ENCODE measurements at places on chromosomes 1 and 21.

DNA sequence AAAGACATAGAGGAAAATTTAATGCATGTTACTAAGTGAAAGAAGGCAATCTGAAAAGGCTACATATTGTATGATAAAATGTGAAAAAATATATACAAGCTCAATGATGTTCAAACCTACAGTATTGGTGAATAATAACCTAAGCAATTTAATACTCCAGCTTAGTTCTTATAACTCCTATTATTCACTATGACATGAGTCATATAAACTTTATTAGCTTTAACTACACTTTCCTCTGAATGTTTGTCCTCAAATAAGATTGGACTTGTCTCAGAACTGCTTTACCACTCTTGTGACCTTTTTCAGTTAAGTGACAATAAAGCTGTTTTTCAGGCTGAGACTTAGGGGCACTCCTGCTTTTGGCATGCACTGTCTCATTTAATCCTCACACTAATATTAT lies 50.9 kb downstream of the CNST start:
- DNase-seq, result no peak

DNA sequence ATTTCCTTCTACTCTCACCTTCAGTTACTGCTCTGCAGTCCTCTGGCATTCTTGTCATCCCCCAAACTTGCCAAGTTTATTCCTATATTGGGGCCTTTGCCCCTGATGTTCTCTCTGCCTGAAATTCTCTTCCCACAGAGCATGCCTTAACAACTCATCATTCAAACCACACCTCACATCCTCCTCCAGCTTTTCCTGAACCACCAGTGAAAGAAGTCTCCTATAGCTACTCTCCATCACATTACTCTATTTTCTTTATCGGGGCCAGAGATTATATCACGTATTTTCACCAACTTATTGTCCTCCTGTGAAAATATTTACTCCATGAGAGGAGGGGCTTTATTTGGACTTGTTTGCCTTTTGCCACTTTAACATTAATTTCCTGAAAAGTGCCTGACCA lies 32.1 kb downstream of the EXTL2 start:
- DNase-seq, result no peak

DNA sequence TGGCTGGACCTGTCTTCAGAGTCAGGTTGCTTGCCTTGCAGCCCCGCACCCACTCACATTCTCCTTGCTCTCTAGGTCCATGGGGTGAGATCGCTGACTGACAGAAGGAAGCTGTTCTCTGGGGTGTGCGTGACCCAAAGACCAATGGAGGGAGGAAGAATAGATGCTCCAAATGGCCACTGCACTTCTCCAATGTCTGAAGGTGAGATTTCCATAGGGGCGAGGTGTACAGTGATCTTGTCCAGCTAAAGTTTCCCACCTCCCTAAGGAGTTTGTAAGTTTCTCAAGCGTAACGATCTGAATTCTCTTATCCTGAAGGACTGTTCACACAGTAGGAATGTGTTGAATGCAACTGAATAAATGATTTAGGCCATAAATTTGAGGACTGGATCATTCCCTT lies 211.9 kb upstream of the IRF2BP2 start:
- no peak for DNase-seq

- no peak for DNase-seq
These were observed 148.4 kb downstream of the TLR5 start for GRCh38 chr1:222994511-222995235.

GRCh38 chr1:199813198-199813597 lies 214.3 kb upstream of the NR5A2 start:
- DNase-seq, result no peak

All from common myeloid progenitor, CD34-positive (primary cell).